ENCODE measurements at places on chromosomes 3 and 15. TPM values are rescaled to one million over a fixed set of nuclear protein-coding genes. Genes with fewer than 3 reads are reported as not detected.

FETUB gene
- total RNA-seq, result not detected

IGDCC3 gene
- total RNA-seq, result not detected

LAMB2 gene
- 40.7 TPM for total RNA-seq

CSPG4 gene
- total RNA-seq, result 0.14 TPM

ROBO2 gene
- 9.9 TPM for total RNA-seq

PTX3 gene
- 1.5 TPM for total RNA-seq

SKOR1 gene
- total RNA-seq, result not detected

CEP19 gene
- total RNA-seq, result 6.2 TPM

SNAP23 gene
- 87.9 TPM for total RNA-seq

GOLGA8J gene
- total RNA-seq, result not detected

STRC gene
- total RNA-seq, result 0.08 TPM

CFAP161 gene
- 0.25 TPM for total RNA-seq

SEMA3G gene
- 0.29 TPM for total RNA-seq

SUSD5 gene
- not detected for total RNA-seq

RPP25 gene
- not detected for total RNA-seq

DNA sequence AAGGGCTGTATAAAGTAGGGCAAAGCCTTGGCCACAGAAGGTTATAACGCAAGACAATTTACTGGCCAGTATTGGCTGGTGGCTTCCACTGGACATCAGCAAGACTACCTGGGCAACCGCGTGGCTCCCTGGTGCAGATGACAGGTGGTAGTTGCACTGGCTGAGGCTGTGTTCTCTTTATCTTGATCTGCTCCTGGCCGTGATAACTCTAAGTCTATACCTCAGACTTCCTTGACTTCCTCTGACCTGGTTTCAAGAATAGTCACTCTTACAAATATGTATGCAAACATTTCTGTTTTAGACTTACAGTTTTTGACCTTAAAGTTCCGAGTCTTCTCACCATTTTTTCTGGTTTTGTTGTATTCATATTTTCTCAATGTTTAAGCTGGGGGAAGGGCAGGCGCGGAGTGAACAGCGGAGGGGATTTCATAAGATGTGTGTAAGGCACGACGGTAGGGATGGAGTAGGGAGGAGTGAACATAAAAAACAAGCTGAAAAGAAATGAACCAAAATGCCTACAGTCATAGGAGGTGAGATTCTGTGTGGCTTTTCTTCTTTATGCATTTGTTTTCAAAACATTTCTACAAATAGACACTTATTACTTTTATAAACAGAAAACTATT, 15.2 kb upstream of the TMEM212 start:
- DNase-seq, result no peak

DNA sequence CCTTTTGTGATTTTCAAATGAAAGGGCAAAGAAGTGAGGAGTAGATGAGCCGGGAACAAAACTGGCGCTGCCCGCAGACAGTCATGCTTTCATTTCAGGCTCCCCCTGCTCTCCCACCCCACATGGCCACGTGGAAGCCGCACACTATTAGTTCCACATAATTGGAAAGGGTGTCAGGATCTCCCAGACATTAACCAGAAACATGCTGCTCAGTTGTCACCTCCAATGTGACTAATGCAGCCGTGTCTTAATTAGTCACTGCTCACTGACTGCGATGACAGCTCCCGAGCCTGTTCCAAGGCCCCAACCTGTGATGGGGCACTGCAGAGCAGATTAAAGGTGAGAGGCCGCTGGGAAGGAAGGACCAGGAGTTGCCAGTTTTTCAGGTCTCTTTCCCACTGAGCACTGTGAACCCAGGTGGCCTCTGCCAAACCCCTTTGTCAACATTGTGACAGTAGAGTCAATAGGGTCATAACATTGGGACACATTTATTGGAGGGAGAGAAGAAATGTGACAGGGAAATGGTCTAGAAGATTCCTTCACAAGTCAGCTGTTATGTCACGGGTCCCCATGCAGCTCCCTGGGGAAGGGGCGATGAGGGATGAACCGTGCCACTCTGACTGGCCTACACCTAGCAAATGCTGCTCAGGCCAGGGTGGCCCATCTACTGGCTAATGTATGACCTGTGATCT, 38.6 kb upstream of the SFMBT1 start:
- DNase-seq, result no peak

DNA sequence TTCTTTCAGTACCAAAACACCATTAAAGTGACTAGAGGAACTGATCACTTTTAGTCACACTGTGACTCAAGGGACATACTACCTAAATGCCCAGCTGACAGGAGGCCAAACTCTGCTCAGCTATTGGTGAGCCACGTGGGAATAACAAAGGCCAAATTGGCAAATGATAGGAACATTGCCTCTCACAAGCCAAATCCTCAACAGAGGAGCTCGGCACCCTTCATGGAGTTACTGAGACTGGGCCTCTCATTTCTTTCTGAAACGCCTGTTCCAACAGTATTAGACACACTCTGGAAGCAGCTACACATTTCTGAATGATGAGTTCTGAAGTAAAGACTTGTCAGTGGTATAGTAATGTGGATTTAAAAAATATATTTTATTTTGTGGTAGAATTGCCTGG, 166.0 kb upstream of the COL8A1 start:
- no peak for DNase-seq

GRCh38 chr15:71782422-71783165, 27.8 kb upstream of the NR2E3 start:
- DNase-seq, result no peak

DNA sequence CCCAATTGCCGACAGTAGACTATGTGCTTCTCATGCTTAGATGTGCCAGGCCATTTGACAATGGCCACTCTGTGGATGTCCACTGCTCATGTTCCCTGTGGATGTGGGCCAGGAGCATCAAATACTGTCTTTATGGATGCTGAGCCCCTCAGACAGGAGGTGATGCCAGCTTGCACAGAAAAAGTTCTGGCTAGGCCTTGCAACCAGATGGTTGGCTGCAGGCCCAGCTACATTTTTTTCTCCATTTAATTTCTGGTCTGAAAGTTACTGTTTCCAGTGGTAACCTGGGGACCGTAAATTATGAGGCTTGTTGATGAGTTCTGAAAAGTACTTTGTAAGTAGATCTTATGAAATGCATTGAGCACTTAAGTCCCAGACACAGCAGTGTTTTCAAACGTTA, 228.5 kb downstream of the CHL1 start:
- DNase-seq, result no peak

DNA sequence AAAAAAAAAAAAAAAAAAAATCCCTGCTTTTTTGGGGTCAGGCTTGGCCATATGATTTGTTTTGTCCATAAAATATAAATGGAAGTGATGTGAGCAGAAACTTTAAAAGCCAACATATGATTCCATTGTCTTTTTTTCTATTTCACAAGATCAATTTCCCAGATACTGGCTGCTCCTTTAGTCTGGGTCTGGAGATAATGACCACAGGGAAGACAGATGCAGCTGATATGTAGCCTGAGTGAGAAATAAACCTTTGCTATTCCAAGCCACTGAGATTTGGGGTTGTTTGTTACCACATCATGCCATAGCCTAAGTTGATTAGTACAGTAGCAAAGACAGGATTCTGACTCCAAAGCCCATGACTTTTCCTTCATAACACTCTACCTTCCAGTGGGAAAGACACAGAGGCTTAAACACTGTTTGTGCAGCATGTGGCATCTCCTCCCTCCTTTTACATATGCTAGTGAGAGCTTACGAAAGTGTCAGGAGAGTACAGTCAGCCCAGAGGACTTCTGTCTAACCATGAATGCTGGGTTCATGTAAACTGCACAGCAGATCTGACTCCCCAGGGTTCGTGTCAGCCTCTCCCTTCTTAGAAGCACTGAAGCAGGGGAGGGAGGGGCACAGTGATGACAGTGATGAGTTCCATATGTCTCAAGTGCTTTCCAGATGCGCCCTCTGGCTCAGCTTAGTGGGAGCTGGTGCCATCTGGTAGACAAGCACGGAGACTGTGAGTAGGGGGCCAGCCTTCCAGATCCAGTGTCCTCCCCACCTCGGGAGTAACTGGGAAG, 36.7 kb upstream of the SLC7A14 start:
- DNase-seq, result peak; percentile 59

DNA sequence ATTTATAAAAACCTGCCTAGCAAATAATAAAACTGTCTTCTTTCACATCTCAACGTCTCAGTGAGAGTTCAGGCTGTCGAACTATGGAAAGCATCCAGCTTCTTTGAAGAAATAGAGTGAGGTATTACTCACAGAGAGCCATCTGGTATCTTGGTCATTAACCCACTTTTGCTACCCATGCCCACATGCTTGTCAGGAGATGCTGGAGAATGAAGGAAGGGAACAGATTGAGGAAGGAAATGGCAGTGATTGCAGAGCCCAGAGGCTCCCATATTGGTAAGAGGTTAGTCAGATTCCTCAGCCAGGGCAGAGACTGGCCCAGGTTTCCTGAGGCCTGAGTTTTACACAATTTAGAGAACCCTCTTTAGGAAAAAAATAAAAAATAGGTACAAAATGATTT, 119.1 kb downstream of the B3GALNT1 start:
- no peak for DNase-seq

GRCh38 chr3:21067031-21067813, 683.8 kb downstream of the ZNF385D start:
- DNase-seq, result no peak

- DNase-seq, result peak; percentile 74
These were observed 2.6 kb downstream of the GNAI2 start for GRCh38 chr3:50238549-50239026.

- no peak for DNase-seq
These were observed 120.6 kb downstream of the CD47 start for GRCh38 chr3:107969994-107970819.

- no peak for DNase-seq
These were observed 41.8 kb downstream of the MCF2L2 start for GRCh38 chr3:183386651-183387050.

GRCh38 chr15:101240358-101240757, 11.5 kb downstream of the CHSY1 start:
- no peak for DNase-seq

- DNase-seq, result no peak
These were observed 115.6 kb upstream of the PLXNA1 start for GRCh38 chr3:126867190-126867862.

DNA sequence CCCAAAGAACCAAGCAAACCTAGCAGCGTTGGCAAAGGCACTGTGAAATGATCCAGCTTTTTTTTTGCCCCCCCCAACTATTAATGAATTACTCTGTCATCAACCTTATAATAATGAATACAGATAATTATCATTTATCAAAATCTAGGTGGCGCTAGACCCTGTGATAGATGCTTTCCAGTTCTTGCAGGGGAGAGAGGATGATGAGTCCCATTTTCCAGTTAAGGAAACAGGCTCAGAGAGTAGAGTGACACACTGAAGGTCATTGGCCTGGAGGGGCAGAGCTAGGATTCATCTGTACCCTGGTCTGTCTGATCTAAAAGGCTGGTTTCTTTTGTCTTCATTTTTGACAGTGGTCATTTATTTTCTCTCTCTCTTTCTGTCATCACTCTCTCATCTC, 5.0 kb downstream of the ACOX2 start:
- DNase-seq, result no peak

- DNase-seq, result peak; percentile 32
These were observed 217.6 kb downstream of the TPRG1 start for GRCh38 chr3:189389346-189389745.

DNA sequence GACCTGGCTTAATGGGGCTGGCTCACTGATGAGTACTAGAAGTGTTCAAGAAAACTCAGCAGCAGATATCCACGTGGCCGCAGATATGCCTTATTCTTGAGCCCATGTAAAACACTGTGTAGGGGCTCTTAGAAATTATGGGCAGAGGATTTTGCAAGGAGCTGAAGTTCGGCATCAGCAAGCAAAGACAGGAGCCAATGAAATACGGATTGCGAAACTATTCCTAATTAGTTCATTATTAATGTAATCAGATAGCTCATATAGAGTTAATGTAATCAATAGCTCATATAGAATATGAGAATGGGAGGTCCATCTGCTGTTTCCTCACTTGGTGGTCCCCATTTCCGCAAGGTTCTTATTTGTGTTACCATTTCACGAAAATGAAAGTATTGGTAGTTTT, 9.0 kb upstream of the GSK3B start:
- no peak for DNase-seq

DNA sequence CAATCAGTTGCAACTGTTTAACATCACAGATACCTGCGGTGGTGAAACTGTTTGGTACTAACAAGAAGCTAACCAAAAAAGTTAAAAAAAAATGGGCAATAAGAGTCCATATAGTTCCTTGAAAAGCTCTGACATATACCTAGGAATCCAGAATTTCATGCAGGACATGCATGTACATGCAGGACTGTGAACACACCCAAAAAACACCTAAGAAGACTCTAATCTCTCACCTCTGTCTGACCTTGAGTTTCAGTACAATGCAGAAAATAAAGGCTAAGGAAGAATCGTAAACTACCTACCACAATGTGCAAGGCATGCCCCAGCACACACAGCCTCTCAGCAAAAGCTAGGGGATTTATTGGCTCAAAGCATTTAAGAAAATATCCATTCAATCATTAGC, 110.7 kb upstream of the GOLGA8J start:
- no peak for DNase-seq

DNA sequence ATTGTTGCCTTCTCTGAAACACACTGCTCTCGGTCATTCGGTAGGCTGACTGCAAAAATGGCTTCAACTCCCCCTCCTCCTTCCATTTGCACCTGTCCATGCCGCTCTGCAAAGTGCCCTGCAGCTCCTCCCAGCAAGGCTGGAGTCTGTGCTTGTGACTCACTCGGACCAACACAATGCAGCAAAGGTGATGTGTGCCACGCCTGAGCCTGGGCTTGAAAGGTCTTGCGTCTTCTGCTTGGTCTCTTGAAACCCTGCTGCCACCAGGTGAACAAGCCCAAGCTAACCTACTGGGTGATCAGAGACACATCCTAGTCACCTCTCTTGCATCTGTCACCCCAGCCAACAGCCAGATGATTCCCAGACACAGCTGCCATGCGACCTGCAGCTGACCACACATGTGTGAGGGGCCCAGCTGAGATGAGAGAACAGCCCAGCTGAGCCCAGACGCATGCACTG, 71.1 kb downstream of the MGLL start:
- DNase-seq, result no peak

DNA sequence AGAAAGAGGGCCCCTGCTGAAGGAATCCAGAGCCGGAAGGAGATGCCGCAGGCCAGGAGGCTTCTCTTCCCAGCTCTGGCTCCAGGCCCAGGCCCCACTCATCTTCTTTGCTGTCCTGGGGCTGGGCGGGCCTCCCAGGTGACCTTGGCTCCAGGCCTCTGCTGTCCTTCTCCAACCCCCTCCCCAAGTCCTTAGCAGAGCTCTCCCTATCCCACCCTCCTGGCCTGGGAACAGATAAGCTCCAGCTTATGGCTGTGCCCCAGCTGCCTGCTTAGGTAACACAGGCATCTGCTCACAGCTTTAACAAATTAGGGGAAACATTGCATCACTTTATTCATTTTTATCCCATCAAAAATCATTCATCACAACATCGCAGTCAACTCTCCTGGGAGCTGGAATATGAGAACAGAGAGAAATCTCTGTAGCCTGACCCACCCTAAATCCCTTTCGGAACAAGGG, 86.9 kb downstream of the SEMA5B start:
- DNase-seq, result no peak

GRCh38 chr3:18424729-18425640, at the start of gene SATB1:
SATB1 (minus strand) TSS chr3:18425339; CDS start chr3:18420967, 4,372 bp downstream.
- no peak for DNase-seq

- DNase-seq, result peak; percentile 6
These were observed 10.7 kb upstream of the TASOR start for GRCh38 chr3:56693750-56694149.

Data from H4 (cell line).